ENCODE measurements at places on chromosomes 13 and 19. TPM values are rescaled to one million over a fixed set of nuclear protein-coding genes. Genes with fewer than 3 reads are reported as not detected.

The PPM1N gene
- polyA plus RNA-seq, result 0.67 TPM

The UGGT2 gene
- polyA plus RNA-seq, result 25.4 TPM

The STOML3 gene
- not detected for polyA plus RNA-seq

The ERCC2 gene
- polyA plus RNA-seq, result 27.2 TPM

The CYP4F8 gene
- not detected for polyA plus RNA-seq

The CLPTM1 gene
- polyA plus RNA-seq, result 25.7 TPM

The SIGLEC12 gene
- polyA plus RNA-seq, result not detected

The TNNI3 gene
- 14.1 TPM for polyA plus RNA-seq

The BCL2L12 gene
- 16.4 TPM for polyA plus RNA-seq

DNA sequence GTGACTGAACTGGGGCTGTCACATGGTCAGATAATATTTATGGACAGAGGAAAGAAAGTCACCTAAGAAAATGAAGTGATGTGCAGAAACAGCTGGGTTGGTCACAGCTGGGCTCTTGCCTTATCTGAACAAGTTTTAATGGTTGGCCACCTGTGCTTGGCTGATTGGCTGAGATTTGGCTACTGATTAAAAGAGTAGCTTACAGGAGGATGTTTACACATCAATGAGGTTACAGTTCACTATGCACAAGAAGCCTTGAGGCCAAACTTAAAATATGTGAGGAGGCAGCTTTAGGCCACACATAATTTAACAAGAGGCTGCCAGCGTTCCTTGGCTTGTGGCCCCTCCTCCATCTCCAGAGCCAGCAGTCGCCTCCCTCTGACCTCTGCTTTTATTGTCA is 99.2 kb upstream of the C1QTNF9B start:
- DNase-seq, result no peak

DNA sequence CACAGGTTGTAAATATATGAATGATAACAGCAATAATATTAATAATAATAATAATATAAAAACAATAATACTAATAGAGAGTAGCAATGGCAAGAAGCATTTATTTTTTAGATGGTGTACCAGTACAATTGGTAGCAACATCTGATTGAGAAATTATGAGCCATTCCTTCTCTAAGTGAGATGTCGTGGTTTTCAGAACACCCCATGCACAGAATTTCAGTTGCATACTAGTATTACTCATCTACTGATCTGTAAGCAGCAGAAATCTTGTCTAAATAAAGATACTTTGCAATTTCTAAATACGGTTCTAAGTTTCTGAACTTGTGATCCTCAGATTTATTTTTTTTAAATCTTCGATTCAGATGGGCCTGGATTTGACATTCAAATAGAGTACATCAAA is 788.0 kb upstream of the ATXN8OS start:
- no peak for DNase-seq

GRCh38 chr19:30674656-30675055 is 302.5 kb downstream of the ZNF536 start:
- no peak for DNase-seq

- DNase-seq, result no peak
These were observed 86.7 kb downstream of the ZNF100 start for GRCh38 chr19:21680671-21681070.

DNA sequence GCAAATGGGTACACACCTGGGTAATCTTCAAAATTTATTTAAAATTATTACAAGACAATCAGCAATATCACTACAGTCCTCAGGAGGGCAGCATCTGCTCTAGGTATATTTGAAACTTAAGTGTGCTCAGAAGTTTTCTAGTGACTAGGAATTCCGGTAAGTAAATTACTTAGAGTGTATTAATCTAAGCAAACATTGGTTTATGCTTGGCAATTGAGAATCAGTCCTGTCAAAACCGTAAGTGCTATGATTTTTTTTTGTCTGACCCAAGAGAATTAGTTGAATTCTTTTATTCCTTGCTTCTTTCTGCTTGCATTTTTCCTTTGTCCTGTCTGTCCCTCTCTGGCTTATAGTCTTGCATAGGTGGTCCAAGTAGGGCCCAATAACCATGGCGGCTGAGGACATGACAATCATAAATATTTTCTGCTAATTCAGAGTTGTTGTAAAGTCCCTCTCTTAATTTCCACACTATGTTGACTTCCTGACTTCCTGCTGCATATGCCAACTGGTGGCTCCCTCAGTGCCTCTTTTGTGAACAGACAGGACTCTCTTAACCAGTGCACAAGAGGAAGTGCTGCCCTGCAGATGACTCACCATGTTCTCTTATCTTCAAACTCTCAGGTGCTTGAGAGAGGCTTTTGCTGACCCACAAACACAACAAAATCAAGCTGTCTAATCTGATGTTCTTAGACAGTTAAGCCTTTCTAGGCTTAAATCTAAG is 82.2 kb downstream of the SLAIN1 start:
- peak; percentile 52 for DNase-seq

GRCh38 chr13:68940049-68940448 is 1167.6 kb upstream of the ATXN8OS start:
- no peak for DNase-seq

- no peak for DNase-seq
These were observed 19.7 kb upstream of the ZNF665 start for GRCh38 chr19:53212703-53213320.

DNA sequence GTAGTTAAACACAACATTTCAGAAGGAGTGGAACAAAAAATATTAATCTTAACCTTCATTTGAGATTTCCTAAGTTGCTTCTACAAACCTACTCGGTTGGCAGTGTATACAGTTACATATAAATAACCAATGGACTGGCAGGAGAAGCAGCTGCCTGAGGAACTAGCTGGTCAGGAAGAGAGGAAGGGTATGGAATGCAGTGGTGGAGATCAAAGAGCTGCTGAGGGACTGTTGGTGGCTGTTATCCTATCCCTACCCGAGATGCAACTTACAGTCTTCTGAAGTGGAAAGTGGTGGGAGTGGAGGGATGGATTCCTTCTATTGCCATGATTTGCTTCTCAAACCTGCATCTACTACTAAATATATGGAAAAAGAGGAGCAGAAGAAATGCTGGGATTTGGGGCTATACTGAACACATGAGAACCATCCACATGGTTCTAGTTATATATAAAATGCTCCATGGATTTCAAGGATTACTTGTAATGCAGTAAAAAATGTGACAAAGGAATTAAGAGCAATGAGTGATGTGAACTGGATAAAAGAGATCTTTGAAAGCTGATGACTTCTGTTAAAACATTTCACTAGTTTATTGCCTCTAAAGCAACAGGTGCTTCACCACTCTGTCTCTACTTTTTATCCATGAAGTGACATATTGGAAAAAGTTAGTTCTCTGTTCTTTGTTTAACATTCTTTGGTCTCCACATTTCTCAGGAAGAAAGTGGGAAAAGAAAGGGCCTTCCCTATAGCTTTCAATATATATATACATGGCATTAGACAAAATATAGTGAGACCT is 29.9 kb downstream of the MICU2 start:
- no peak for DNase-seq

DNA sequence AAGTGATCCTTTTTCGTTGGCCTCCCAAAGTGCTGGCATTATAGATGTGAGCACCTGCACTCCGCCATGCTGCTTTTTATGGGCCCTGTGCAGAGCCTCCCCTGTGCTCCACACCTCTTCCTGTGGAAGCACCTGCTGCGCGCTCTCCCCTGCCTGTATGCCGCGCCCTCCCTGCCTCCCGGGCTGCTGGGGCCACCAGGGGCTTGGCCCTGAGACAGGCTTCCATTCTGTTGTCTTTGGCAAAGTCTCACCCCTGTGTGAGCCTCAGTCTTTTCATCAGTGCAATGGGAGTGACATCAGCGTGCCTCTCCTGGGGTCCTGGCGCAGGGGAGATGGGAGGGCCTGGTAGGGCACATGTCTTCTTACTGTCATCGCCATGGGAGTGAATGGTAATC is 1.3 kb downstream of the FAM174C start:
- DNase-seq, result no peak

Data from aorta (tissue), 5 donors.